Activated naive CD8-positive, alpha-beta T cell treated with anti-CD3 and anti-CD28 coated beads, Interleukin-2, amount 10 ng/mL, durations not matched to agents 7 days and 5 days (primary cell): ENCODE measurements at places on chromosomes 2 and 18.

GRCh38 chr2:102209474-102209873, 22.7 kb downstream of the IL1RL2 start:
- no peak for DNase-seq

DNA sequence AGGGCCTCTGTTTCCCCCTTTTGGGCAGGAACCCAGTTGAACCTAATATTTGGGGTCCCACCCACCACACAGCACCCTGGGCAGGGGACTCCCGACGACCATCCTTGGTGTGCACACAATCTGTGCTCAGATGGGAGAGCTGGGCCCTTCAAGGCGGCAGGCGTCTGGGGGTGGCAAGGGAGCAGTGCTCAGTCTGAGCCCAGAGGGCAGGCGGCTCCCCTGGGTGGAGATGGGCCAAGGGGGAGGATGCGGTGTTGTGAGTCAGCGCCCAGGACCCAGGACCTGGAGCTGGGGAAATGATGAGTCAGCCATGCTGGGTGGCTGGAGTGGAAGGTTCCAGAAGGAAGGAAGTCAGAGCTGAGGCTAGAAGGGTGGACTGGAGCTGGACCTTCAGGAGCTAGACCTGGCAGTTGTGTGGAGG, 3.8 kb downstream of the PROM2 start:
- no peak for DNase-seq

DNA sequence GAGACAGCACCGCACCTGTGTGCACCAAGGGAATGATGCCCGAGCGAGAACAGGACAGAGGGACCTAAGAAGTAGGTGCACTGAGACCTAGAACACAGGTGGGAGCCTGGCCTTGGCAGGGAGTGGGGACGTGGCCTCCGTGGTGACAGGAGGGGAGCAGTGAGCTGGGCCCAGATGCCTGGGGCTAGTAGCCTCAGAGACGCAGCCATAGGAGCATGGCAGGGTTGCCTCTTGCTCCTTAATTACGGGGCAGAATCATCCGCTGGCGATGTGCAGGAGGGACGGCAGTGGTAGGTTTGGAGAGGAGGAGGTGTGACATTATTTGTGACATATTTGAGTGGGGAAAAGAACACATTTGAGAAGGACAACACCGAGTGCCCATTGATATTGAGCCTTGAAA, 57.0 kb upstream of the HPCAL1 start:
- no peak for DNase-seq

DNA sequence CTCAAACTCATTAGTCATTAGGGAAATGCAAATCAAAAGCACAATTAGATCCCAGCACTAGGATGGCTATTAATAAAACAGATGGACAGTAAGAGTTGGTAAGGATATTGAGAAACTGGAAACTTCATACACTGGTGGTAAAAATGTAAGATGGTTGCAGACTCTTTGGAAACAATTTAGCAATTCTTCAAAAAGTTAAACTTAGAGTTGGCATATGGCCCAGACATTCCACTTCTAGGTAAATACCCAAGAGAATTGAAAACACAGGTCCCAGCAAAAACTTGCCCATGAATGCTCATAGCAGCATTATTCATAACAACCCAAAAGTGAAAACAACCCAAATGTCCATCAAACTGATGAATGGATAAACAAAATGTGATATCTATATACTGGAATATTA, 84.9 kb upstream of the ZFP36L2 start:
- DNase-seq = no peak

DNA sequence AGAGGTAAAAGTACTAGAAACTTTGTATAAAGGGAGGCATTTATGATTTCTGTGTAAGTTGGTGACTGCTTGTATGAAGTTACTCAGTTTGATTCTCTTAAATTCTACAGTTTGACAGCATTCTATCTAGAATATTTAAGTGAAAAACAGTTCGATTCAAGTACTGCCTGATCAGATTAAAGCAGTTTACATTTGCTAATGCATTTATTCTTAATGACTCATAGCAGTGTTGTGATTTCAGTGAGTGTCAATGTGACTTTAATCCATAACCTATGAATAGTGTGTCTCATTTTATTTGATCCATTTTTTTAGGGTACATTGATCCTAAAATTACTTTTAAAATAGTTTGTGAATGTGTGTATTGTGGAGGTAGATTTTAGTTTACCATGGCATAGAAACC, 35.7 kb downstream of the WDR43 start:
- no peak for DNase-seq

GRCh38 chr2:234293973-234294372, 202.9 kb downstream of the ARL4C start:
- no peak for DNase-seq

GRCh38 chr2:98282109-98282508, 64.1 kb upstream of the CNGA3 start:
- DNase-seq = no peak

DNA sequence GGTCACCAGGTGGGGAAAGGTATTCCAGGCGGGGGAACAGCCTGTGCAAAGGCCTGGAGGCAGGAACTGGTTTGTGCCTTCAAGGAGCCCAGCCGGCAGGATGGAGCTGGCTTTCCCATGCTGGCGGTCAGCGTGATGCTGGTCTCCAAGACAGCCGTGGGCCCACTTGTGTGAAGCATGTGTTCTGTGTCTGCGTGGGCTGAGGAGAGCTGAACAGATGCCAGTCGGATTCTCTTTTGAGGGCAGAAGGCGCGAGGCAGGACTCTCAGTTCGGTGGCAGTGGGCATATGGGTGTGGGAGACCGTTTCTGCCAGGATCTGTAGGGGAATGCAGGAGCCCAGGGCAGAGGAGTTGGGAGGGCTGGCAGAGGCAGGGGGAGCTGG, 191.6 kb downstream of the TWIST2 start:
- no peak for DNase-seq

- no peak for DNase-seq
Observed at GRCh38 chr2:54728669-54729120, 5.2 kb downstream of the EML6 start.

GRCh38 chr2:174985614-174986013, 19.6 kb downstream of the CHN1 start:
- no peak for DNase-seq

DNA sequence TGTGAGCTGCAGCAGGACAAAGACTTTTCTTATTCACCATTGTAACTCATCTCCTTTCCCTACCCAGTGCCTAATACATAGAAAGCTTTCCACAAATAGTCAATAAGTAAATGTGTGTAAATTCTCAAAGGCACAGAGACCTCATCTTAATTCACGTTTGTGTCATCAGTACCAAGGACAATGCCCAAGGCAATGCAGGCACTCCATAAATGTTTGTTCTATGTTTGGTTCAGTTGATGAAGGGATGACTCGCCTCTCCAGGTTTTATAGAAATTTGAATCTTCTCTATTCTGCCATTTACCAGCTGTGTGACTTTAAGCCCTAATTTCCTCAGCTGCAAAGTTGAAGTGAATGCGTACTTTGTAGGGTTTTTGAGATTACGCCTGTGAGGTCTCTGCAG, 2.1 kb upstream of the MOGAT1 start:
- no peak for DNase-seq
